Spinal cord (tissue), 10 donors: ENCODE measurements at places on chromosomes 7 and 10. TPM values are rescaled to one million over a fixed set of nuclear protein-coding genes. Genes with fewer than 3 reads are reported as not detected.
A peak's percentile ranks its signal among the peaks of the same experiment; 100 is the strongest.

NME8 gene
- total RNA-seq, result not detected

PAPSS2 gene
- total RNA-seq, result 13.4 TPM

SUN3 gene
- total RNA-seq, result 0.40 TPM

ADAMTS14 gene
- 2.3 TPM for total RNA-seq

MMD2 gene
- total RNA-seq, result 10.1 TPM

DNA sequence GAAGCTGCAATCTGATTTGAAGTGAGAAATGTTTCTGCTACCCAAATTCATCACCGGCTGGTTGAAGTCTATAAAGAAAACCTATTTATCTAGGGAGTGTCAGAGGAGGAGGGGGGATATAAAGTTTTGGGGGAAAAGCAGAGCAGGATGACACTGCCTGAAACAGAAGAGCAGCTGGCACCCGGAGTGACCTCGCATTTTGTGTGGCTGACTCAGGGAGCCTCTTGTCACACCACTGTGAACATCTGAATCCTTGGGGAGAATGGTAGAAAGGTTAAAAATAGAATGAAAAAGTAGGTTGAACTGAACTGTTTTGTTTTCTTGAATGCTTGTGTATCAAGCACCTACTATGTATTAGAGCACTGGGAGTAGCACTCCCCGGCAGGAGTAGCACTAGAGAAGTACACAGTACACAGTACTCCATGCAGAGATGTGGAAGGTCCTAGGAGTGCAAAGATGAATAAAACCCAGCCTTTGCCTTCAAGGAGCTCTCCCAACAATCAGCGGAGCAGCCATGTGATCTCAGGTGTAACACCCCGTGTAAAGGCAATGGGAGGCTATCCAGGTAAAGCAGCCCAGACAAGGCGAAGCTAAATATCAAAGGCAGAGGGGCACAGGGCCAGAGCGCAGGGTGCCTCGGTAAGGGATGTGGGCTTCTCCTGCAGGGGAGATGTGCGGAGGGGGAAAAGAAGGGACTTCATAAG is 13.5 kb downstream of the CRTAC1 start:
- H3K4me3 ChIP-seq, result no peak overlapping the region
- no peak overlapping the region for H3K27ac ChIP-seq
- H3K36me3 ChIP-seq, result no peaks in the 10 kb centered on the region
- no peaks in the 10 kb centered on the region for H3K27me3 ChIP-seq
- no peak for DNase-seq

DNA sequence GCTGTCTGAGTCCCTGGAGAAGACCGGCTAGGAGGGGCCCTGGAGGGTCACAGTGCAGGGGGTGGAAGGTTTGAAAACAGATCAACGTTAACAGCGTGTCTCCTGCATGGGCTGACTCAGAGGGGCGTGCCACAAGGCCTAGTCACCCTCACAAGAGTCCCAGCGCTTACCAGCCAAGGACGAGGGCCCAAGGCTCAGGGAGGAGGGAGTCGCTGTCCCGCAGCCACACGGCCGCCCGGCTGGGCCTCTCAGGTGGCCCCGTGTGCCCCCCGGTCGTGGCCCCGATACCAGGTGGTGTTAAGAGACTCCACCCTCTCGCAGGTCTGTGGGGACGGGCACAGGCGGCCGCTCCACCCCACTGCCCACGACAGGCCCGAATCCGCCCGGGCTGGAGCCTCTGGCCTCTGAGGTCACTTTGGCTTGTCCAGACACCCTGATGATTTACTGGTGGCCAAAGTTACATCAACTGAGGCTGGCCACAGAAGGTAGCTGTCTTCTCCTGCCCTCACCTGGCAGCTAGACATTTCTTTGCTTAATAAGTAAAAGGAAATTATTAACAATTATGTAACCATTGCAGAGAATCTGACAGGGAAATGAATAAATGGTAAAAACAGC is 34.0 kb downstream of the FAM20C start:
- no peak overlapping the region for H3K27ac ChIP-seq
- H3K27me3 ChIP-seq, result no peaks in the 10 kb centered on the region
- peaks cover 64% of the 10 kb centered on the region for H3K4me1 ChIP-seq
- no peak overlapping the region for H3K4me3 ChIP-seq
- DNase-seq, result no peak
- peaks cover 58% of the 10 kb centered on the region for H3K36me3 ChIP-seq

- H3K36me3 ChIP-seq, result peaks cover 2% of the 10 kb centered on the region
- H3K27me3 ChIP-seq, result no peaks in the 10 kb centered on the region
- H3K27ac ChIP-seq, result no peak overlapping the region
- peaks cover 5% of the 10 kb centered on the region for H3K4me1 ChIP-seq
- no peak overlapping the region for H3K4me3 ChIP-seq
Measured at GRCh38 chr7:75920431-75921161, 5.6 kb downstream of the POR start.

DNA sequence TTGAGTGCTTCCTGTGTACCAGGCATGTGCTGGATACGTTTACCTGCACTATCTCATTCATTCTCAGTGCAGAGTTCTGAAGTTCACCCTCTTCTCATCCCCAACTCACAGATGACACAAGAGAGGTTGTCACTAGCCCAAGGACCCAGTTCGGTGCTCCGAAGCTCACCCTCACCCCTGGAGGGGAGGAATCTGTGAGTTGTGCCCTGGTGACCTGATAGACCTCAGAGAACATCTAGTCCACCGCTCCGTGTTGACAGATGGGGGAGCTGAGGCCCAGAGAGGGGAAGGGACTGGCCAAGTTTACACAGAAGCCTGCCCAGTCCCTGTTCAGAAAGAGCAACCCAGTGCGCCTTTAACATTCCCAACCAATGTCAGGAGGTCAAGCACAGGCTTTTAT is 44.8 kb upstream of the EMX2 start:
- H3K27ac ChIP-seq, result no peak overlapping the region
- H3K27me3 ChIP-seq, result peaks cover 8% of the 10 kb centered on the region
- H3K4me1 ChIP-seq, result peaks cover 10% of the 10 kb centered on the region
- DNase-seq, result no peak
- H3K4me3 ChIP-seq, result no peak overlapping the region

GRCh38 chr7:44982970-44983369 is 4.2 kb upstream of the MYO1G start:
- H3K4me1 ChIP-seq, result peaks cover 18% of the 10 kb centered on the region
- H3K27ac ChIP-seq, result no peak overlapping the region
- H3K4me3 ChIP-seq, result no peak overlapping the region
- peaks cover 47% of the 10 kb centered on the region for H3K36me3 ChIP-seq

GRCh38 chr10:78292982-78293865 is 259.6 kb downstream of the RPS24 start:
- no peak overlapping the region for H3K27ac ChIP-seq
- peaks cover 38% of the 10 kb centered on the region for H3K4me1 ChIP-seq
- DNase-seq, result no peak
- H3K4me3 ChIP-seq, result no peak overlapping the region
- H3K36me3 ChIP-seq, result no peaks in the 10 kb centered on the region

- no peak overlapping the region for H3K27ac ChIP-seq
- no peaks in the 10 kb centered on the region for H3K36me3 ChIP-seq
Measured at GRCh38 chr7:21422751-21423150, 5.1 kb upstream of the SP4 start.

DNA sequence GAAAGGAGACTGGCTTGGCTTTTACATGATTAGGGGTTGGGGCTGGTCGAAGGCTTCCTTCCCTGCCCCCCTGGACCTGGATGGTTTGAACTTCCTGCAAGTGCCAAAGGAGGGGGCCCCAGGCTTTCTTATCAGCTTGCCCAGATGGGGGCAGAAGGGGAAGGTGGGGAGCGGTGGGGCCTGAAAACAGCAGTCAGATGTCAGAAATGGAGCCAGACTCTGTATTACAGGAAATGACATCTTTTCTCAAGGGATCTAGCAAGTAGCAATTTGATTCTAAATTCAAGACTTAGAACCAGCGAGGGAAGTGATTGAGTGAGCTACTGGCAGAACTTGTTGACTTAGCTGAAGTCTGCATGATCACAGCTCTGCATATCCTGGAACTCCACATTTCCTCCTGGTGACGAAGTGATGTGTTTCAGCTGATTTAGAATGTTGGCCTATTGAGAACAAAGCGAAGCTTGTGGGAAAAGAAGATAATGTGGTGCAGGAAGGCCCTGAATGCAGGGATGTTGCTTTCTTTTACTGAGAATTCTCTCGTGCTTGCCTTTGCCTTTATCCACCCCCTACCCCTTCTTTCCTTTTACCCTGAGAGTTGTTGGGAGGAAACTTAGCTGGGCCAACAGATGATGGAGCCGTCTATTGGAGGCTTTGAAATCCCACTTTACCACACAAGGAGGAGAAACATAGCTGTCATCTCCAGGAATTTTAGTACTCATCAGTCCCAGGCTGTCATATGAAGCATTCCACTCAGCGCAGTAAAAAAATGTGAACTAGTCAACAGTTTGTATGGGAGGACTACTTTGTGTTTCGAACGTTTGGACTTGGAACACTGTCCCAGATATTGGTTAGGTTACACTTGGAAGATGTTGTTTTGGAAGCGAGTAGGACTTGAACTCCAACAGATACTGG is 43.2 kb downstream of the CCNY start:
- H3K27ac ChIP-seq, result peak overlapping the region; percentile 70
- H3K27me3 ChIP-seq, result no peaks in the 10 kb centered on the region
- no peaks in the 10 kb centered on the region for H3K36me3 ChIP-seq
- peak; percentile 40 for DNase-seq

DNA sequence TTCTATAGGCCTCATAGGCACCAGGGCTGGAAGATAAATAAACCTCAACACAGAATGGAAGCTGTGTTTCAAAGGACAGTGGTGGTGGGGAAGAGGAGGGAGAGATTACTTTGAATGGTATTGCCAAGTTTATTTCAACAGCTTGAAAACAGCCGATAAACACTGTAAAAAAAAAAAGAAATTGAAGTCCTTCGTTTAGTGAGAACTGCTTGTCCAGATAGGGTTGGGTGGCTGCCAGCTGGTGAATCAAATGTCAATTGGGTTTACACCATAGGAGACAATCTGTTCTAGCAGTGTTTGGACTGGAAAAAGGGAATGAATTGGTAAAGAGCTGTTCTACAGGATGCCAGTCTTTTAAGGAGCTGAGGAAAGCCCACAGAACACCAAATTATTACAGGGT is 254.8 kb downstream of the PHF14 start:
- H3K4me1 ChIP-seq, result no peaks in the 10 kb centered on the region
- DNase-seq, result peak; percentile 87
- H3K27me3 ChIP-seq, result no peaks in the 10 kb centered on the region

GRCh38 chr7:158265743-158266080 is 321.9 kb downstream of the PTPRN2 start:
- no peak overlapping the region for H3K27ac ChIP-seq
- no peak for DNase-seq
- peaks cover 16% of the 10 kb centered on the region for H3K4me1 ChIP-seq

- H3K27me3 ChIP-seq, result no peaks in the 10 kb centered on the region
- no peaks in the 10 kb centered on the region for H3K36me3 ChIP-seq
- H3K27ac ChIP-seq, result no peak overlapping the region
- H3K4me1 ChIP-seq, result no peaks in the 10 kb centered on the region
- DNase-seq, result no peak
Measured at GRCh38 chr7:138729444-138729843, 28.3 kb upstream of the SVOPL start.

GRCh38 chr10:34420795-34421194 is 394.3 kb downstream of the PARD3 start:
- H3K36me3 ChIP-seq, result no peaks in the 10 kb centered on the region
- H3K27ac ChIP-seq, result no peak overlapping the region
- DNase-seq, result no peak
- H3K27me3 ChIP-seq, result no peaks in the 10 kb centered on the region
- no peak overlapping the region for H3K4me3 ChIP-seq
- H3K4me1 ChIP-seq, result no peaks in the 10 kb centered on the region

- DNase-seq, result no peak
- no peak overlapping the region for H3K4me3 ChIP-seq
- H3K27me3 ChIP-seq, result no peaks in the 10 kb centered on the region
- no peaks in the 10 kb centered on the region for H3K4me1 ChIP-seq
- no peaks in the 10 kb centered on the region for H3K36me3 ChIP-seq
Measured at GRCh38 chr7:42344198-42344755, 107.3 kb upstream of the GLI3 start.

DNA sequence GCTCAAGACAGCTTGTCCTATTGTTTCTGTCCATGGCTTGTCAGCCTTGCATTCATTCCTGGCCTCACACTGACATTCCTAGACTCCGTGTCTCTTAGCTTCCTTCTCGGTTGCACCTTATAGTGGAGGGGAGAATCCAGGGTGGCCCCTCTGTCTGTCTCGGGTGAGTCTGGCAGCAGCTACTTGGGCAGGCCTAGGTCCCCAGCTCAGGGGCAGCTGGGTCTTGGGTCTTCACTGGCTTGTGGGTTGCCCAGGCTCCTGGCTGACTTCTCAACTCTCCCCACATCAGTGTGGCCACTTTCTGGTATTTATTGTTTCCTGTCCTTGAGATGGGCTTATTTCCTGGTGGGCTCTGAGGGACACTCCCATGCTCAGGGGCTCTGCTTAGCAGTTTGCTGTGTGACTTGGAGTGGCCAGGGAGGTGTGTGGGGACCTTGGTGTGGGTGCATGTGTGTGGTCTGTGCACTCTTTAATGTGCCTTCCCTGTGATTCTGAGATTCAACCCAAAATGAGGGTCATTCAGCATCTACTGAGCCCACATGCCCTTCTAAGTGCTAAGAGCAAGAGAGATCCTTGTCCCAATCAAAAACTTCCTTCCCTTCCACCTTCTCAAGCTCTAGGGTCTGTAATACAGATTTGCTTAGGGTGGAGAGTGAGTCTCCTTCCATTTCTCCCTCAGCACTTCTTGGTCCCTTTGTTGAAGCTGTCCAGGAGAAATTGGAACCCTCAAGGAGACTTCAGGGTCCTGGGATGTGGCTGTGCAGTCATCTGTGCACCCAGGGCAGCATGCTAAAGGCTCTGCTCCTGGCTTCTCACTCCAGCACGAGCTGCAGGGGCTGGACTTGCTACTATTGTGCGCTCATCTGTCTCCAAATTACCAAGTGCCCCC is 20.1 kb downstream of the UPP1 start:
- H3K27me3 ChIP-seq, result no peaks in the 10 kb centered on the region
- no peak overlapping the region for H3K27ac ChIP-seq

DNA sequence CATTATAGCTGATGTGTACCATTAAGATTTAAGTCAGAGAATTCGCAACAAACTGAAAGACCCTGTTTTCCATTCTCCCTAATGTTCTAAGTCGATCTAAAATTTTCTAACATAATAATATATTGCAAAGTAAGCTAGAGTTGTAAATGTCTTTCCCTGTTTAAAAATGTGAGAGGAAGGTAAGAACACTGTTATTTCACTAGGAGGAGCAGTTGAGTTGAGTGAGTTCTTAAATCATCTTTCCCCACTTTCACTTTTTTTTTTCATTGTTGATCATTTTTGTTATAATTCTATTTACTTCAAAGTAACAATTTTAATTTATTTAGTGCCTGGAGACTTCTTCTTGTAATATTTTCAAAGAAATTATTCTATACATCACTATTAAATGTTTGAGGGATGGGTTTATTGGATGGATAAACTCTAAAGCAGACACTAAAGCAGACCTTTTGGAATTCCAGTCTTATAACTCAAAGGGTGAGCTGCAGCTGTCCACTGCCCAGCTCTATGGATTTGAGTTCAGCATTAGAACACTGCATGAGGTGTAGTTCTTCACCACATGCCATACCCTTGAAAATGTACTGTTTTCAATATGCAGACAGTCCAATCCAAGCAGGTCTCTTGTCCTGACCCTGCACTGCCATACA is 181.3 kb upstream of the FZD1 start:
- H3K27ac ChIP-seq, result no peak overlapping the region
- DNase-seq, result no peak
- no peaks in the 10 kb centered on the region for H3K36me3 ChIP-seq
- no peaks in the 10 kb centered on the region for H3K27me3 ChIP-seq
- peaks cover 5% of the 10 kb centered on the region for H3K4me1 ChIP-seq
- no peak overlapping the region for H3K4me3 ChIP-seq

- no peaks in the 10 kb centered on the region for H3K4me1 ChIP-seq
- H3K27ac ChIP-seq, result no peak overlapping the region
- no peaks in the 10 kb centered on the region for H3K36me3 ChIP-seq
- no peak for DNase-seq
Measured at GRCh38 chr7:99949645-99950228, 20.3 kb upstream of the GJC3 start.

- H3K27me3 ChIP-seq, result no peaks in the 10 kb centered on the region
- DNase-seq, result no peak
- H3K36me3 ChIP-seq, result no peaks in the 10 kb centered on the region
- no peak overlapping the region for H3K4me3 ChIP-seq
- no peaks in the 10 kb centered on the region for H3K4me1 ChIP-seq
Measured at GRCh38 chr7:20269726-20270125, 52.5 kb upstream of the MACC1 start.
